ENCODE measurements at places on chromosomes 5 and 9.

GRCh38 chr9:116101516-116101915 is 52.1 kb upstream of the PAPPA start:
- DNase-seq, result no peak

- no peak for DNase-seq
Observed at GRCh38 chr5:28164568-28164967, 1126.2 kb upstream of the CDH9 start.

- DNase-seq, result no peak
Observed at GRCh38 chr9:135544981-135545635, 818 bp upstream of the OBP2A start.

DNA sequence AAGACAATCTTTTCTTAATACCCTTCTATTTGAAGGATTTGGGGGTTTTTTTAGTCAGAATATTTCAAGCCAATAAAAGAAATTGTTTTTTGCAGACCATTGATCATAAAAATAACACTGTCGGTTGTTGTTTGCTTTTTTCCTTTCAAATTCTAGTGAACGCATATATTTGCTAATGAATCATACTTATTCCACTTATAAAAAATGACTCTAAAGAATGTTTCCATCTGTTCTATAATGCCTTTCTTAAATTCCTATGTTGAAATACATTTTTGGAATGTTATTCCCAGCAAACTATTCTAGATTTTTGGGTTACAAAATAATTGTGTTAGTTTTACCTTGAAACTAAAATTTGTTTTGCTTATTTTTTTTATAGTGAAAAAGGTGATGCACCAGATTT is 32.2 kb downstream of the CWC27 start:
- DNase-seq, result no peak
